ENCODE measurements at places on chromosomes 13 and 19.

- DNase-seq = no peak
Observed at GRCh38 chr19:6532244-6532999, 1.6 kb downstream of the TNFSF9 start.

DNA sequence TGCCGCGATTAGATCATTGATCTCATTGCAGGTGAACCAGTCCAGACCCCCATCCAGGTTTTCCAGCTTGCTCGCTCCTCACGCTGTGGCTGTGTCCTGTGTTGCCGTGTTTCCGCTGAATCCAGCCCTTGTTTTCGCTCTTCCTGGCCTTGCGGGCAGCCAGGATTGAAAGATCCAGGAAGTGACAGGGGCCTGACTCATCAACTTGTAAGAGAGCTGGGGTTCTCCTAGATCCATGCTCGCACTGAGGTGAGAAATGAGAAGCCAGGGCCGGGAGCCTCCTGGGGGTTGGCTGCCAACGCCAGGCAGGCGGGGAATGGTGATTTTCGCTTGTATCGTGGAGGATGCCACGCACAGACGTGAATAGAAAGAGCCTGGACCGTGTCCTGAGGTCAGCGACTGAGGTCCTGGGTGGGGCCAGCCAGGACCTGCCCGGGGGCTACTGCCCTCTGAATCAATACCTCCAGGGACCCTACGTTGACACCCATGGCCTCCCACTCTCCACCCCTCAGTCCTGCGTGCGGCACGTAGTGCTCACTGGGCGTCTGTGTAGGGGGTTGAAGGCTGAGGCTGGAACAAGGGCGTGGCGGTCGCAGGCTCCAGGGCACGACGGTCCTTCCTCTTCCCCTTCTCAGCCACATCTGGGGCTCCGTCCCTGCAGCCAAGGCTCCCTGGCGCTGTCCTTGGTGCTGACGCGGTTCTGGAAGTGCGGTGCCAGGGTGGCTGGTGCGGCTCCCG is 7.3 kb upstream of the PTPRH start:
- peak; percentile 91 for DNase-seq

GRCh38 chr19:32202244-32202643 is 143.2 kb upstream of the ZNF507 start:
- no peak for DNase-seq

- no peak for DNase-seq
Observed at GRCh38 chr13:72823724-72824123, 41.8 kb downstream of the PIBF1 start.

- DNase-seq = no peak
Observed at GRCh38 chr19:52492994-52493470, 34.4 kb upstream of the ZNF808 start.

DNA sequence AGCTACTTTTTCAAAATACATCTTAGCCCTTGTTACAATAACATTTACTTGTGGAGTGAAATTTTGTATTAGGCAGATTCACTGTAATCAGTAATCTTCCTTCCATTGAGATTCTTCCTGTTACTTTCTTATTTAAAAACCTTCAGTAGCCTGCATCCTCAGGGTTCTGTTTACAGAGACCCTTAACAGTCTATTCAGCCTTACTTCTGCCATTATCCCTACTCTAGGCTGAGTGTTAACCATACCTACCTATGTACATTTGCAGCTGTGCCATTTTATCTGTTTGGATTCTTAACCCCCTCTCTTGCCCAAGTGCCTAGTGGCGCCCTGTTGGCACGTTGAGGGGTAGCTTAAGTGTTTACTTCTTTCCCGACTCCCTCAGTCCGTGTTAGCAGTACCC is 71.9 kb downstream of the LRCH1 start:
- DNase-seq = no peak

DNA sequence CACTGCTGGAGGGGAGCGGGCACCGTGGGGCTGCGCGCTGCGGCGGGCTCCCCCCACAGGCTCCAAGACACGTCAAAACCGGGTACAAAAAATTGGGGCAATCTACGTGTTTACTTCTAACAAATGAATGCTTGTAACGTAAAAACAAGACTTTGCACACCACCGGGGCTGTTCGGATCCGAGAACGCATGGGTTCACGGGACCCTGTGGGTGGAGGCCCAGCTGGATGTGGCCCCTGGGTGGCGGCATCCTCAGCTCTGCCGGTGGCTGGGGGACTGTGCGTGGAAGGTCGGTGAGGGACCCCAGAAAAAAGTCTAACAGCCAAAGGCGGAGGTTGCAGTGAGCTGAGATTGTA is 10.3 kb upstream of the SLC7A10 start:
- no peak for DNase-seq

DNA sequence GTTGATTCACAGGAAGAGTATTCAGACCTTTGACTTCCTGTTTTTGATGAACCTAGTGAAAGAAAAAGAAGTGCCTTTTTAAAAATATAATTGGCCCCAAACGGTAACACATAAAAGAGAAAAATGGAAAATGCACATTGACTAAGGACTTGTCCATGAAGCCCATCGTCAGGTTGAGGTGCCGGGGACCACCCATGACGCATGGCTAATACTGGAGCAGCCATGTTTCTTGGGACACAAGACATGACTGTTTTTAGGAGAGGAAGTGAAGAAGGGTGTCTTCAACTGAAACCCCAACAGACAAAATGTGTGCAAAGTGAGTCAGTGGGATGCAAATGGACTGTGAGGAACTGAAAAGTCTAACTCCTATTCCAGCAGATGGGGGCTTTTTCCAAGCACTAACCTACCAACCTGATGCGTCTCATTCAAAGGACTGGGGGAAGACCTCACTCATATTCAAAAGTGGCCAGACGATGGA is 459.4 kb downstream of the FOXO1 start:
- no peak for DNase-seq

- no peak for DNase-seq
Observed at GRCh38 chr19:8041531-8041931, 11.0 kb upstream of the CCL25 start.

GRCh38 chr13:111561091-111561781 is 240.8 kb downstream of the TEX29 start:
- DNase-seq = no peak

DNA sequence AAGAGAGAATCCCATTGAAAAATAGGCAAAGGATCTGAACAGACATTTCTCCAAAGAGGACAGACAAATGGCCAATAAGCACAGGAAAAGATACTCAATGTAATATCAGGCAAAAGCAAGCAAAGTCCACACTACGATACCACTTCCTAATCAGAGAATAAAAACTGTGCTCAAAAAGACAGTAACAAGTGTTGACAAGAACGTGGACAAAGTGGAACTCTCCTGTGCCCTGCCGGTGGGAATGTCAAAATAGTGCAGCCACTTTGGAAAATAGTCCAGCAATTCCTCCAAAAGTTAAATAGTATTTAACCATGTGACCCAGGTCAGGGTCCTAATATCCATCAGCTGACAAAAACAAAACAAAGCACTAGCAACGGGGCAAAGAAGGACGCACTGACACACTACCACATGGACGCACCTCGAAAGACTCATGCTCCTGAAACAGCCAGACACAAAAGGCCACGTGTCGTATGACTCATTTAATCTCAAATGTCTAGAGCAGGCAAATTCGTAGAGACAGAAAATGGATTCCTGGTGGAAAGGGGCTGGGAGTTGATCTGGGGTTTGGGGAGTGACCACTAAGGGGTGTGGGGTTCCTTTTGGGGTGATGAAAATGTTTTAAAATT is 5.2 kb downstream of the MIER2 start:
- DNase-seq = no peak

GRCh38 chr19:38321646-38322196 is 2.1 kb downstream of the KCNK6 start:
- no peak for DNase-seq

- DNase-seq = no peak
Observed at GRCh38 chr13:48251611-48252081, 18.6 kb downstream of the ITM2B start.

- no peak for DNase-seq
Observed at GRCh38 chr13:49044836-49045235, 69.1 kb downstream of the FNDC3A start.

DNA sequence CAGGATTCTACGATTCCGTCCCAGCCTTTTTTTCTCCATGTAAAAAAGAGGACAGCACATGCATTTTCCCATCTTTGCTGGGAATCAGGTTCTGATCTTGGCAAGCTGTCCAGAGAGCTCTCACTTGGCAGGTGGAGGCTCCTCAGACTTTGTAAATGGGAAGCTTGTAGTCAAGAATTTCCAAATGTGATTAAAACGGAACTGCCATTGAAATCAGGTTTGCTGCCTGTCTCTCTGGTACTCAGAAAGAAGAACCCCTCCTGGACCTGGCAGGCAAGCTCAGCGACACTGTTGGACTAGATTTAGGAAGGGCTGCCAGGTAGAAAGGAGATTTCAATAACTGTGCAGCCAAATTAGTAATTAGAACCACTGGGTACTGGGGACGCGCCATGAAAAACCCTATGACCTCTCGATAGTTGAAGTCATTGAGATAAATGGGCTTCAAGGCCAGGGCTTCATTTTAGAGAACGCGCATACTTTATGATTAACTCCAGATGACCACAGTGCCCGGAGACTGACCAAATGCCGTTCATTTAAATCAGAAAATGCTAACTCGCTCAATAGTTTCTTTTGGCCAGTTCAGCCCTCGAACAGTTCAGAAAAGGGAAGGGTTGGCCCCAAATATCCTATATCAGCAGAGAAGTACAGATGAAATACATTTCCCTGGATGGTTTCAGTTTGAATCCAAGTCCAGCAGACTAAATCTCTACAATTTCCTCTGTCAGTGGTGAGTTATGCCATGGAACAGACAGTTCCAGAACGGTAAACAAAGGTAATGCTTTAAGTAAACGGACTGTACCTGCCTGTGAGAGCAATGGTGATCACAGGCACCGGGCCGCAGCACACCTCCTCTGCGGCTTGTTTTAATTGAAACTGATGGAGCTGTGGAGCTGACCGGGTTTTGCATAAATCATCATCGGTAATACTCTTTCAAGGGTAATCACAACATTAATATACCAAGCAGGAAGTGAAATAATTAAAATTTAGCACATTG is 517.4 kb downstream of the RFC3 start:
- no peak for DNase-seq

GRCh38 chr13:64688893-64689677 is 2541.1 kb downstream of the PCDH9 start:
- DNase-seq = no peak

GRCh38 chr13:67630640-67631039 is 400.5 kb upstream of the PCDH9 start:
- DNase-seq = no peak

- no peak for DNase-seq
Observed at GRCh38 chr13:44903574-44903985, 85.7 kb downstream of the NUFIP1 start.

- no peak for DNase-seq
Observed at GRCh38 chr19:5130371-5131030, 161.6 kb downstream of the KDM4B start.

GRCh38 chr13:76750126-76750525 is 136.1 kb downstream of the KCTD12 start:
- no peak for DNase-seq

DNA sequence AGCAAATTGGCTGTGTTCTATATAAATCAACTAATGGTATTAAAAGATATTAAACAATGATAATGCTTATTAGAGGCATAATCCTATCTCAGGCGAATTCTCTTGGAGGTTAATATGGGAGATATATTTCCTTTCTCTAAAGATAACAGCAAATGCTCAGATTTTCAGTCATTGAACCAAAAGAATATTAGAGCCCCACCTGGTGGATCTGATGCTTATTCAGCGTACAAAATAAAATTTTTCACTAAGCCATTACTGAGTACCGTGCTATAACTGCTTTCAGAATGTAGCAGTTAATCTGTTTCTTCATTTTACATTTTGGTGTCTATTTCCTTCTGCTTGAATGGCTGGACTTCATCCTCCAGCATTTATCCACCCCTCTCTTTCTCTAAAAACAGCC is 143.3 kb upstream of the IPO5 start:
- DNase-seq = peak; percentile 48

DNA sequence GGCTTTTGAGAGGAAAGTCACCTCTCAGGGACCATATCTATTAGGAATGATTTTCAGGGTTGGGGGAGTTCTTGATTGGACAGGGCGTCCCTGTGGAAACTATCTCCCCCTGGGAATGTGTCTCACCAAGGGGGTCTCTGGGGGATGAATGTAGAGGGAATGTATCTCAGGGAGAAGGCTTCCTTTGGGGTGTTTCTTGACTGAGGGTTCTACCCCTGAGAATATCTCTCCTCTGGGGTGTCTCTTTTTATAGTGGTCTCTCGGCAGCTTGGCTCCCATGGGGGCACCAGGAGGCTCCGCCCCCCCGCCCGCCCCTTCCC is 1.0 kb downstream of the RTBDN start:
- no peak for DNase-seq

DNA sequence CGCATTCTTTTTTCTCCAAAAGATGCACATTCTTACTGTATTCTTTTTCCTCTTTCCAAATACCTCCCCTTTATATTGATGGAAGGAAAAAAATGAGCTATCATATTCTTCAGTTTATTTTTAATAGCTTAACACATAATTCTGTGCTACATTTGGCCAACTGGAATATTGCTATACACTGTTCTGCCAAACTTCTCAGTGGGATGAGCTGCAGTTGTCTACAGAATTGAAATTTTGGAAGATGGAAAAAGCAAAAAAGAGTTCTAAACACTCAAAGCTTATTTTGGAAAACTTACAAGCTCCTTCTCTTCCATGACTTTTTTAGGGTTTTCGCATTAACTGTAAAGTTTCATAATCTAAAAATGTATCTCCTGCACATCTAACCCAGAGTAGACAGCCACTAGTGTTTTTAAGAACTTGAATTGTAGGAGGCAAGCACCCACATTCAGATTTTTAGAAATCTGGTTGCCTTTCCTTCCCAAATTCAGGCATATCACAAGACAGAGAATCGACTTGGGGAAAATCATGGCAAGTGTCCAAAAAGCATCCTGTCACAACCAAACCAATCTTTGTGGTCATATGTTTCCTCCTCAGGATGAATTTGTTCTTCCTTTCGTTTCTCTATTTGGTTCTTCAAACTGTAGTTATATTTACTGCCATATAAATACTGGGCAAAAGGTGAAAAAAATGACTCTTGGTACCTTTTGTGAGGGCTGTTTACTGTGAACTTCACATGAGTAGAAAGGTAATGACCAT is 111.4 kb upstream of the FRY start:
- no peak for DNase-seq

GRCh38 chr19:49952906-49953305 is 8.1 kb downstream of the SIGLEC11 start:
- DNase-seq = no peak

DNA sequence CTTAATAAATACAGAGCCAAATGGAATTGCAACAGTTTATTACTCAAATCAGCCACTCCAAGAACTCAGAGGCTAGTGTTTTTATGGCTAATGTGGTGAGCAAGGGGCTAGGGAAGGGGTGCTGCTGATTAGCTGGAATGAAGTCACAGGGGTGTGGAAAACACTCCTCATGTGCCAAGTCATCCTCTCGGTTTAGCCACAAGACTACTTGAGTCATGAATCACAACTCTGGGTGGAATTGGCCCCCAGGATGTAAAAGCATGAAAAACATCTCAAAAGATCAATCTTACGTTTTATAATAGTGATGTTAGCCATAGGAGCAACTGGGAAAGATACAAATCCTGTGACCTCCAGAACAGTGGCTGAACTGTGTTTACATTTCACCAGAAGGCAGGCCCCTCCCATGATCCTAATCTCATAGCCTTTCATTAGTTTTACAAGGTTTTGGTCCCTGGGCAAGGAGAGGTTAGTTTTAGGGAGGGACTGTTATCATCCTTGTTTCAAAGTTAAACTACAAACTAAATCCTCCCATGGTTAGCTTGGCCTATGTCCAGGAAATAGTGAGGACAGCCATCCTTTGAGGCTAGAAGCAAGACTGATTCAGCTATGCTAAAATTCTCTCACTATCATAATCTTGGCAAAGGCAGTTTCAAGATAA is 2020.1 kb upstream of the PCDH20 start:
- peak; percentile 9 for DNase-seq

GRCh38 chr13:84812789-84813188 is 930.5 kb upstream of the SLITRK1 start:
- DNase-seq = no peak

Data from SW 1271 (cell line).